ENCODE measurements at places on chromosomes 1 and 21. TPM values are rescaled to one million over a fixed set of nuclear protein-coding genes. Genes with fewer than 3 reads are reported as not detected.

- DNase-seq, result no peak
These were observed 45.6 kb upstream of the JAK1 start for GRCh38 chr1:65011983-65012382.

DNA sequence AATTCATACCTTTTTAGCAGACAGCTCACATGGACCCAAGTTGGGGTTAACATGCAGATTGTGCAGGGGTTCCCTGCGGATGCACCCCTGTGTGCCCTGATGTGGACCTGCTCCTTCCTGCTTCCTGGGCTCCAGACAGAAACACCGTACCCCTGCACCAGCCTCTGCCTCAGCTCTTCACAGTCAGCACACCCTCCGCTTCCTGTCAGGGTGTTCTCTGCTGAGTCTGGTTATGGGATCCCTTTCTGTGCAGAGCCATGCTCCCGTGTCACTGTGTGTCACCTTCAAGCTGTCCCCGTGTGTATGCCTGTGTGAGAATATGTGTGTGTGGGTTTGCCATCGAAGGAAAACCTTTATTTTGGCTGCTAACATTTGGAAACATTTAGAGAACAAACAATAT lies 48.7 kb upstream of the KCNJ15 start:
- no peak for DNase-seq

DNA sequence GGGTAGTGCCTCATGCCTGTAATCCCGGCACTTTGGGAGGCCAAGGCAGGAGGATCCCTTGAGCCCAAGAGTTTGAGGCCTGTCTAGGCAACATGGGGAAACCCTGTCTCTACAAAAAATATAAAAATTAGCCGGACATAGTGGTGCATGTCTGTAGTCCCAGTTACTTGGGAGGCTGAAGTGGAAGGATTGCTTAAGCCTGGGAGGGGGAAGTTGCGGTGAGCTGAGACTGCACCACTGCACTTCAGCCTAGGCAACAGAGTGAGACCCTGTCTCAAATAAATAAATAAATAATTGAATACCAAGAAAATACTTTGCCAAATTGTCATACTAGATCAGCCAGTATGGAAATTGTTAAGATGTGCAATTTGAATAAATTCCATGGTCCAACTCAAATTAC lies 5.9 kb upstream of the RBBP5 start:
- no peak for DNase-seq

- DNase-seq, result no peak
These were observed 91.4 kb downstream of the GPATCH2 start for GRCh38 chr1:217539510-217539909.

The NPL gene
- polyA plus RNA-seq, result 0.03 TPM

GRCh38 chr21:32340863-32341848 lies 42.5 kb downstream of the MRAP start:
- no peak for DNase-seq
